ENCODE measurements at places on chromosomes 5 and 9.

DNA sequence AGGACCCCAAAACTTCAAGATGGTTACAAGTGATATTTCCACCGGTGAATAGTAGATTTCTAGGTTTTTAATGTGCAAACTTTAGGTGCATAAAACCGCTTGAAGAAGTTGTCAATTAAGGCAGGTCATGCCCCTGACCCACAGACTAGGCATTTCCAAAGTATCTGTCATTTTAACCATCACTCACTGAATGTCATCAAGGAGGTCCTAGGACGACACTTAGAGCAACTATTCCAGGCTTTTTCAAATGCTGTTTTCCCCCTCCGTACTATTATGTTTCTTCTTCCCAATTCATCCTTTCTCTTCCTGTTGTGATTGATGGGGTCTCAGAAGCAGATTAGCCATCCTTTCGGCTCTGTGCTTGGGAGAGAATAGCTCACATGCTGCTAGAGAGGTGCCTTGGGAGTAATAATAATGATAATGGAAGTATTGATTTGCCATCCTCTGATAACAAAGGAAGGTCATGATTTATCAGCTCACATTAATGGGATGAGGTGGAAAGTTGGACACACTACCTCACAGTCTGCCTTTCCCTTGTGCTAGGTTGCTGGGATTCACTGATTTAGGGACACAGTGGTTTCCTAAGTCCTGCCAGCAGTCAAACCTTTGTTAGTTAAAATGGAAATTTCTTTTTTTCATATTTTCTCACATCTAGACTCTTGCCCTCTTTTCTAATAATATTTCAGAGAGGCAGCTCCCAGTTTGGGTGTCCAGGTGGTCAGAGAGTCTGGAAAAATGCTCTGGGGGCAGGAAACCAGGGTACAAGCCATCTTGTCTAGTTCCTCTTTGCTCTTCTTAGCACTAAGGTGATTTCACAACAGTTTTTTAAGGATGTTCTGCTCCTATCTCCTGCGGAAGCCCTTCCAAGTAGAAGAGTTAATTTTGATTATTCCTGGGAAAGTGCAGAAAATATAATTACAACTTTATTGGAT, 67.0 kb downstream of the PTTG1 start:
- DNase-seq = no peak

DNA sequence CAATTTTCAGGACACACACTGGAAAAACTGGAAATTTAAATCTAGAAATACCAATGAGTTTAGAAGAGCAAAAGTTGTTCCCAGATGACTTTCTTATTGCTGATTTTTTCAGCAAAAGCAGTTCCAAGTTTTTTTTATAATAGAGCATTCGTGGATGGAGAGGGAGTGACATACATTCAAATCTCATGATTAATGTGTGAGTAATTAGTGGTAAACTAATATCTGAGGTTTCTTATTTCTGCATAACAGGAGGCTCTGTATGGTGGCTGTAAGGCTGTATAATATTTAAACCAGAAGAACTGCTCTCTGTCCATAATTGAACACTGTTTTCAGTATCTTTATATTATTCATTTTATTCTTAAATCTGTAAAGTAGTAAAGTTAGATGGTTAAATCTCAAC, 25.8 kb downstream of the LYSMD3 start:
- DNase-seq = no peak

- no peak for DNase-seq
Measured at GRCh38 chr5:58708456-58708855, 125.6 kb downstream of the RAB3C start.

DNA sequence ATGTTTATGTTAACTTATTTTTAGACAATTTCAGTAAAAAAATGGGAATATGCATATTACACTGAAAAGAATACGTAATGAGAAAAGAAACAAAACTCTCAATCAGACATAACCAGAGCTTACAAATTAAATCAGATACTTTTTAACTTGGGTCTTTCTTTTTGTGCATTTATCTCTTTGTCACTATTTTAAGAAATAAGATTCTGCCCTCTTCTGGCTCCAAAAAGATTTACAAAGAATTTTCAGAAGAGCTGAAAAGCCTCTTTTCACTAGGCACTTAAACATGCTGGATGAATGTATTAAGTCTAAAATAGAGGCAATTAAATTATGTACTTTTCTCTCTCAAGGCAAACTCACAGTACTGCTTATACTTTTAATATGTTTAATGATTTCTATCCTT, 55.5 kb downstream of the CEP120 start:
- DNase-seq = peak; percentile 8

GRCh38 chr5:151569132-151570046, 21.7 kb downstream of the FAT2 start:
- DNase-seq = no peak

DNA sequence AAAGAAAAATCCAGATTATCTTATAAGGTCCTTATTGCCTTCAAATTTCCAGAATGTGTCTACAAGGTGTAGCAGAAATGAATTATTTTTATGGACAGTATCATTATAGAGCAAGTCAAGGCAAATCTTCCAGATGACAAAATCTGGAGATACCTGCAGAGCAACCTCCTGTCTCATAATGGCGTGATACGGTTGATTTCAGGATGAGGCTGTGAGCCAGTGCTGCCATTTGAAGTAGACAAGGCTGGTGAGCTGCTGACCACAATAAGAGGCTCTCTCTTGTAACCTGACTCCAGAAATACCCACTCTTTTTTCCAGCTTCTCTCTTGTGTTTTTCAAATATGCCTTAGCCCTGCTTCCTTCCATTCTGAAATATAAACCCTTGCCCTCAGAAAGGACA, 108.2 kb downstream of the HTR1A start:
- DNase-seq = no peak

GRCh38 chr5:37641933-37642332, 197.9 kb downstream of the GDNF start:
- no peak for DNase-seq

DNA sequence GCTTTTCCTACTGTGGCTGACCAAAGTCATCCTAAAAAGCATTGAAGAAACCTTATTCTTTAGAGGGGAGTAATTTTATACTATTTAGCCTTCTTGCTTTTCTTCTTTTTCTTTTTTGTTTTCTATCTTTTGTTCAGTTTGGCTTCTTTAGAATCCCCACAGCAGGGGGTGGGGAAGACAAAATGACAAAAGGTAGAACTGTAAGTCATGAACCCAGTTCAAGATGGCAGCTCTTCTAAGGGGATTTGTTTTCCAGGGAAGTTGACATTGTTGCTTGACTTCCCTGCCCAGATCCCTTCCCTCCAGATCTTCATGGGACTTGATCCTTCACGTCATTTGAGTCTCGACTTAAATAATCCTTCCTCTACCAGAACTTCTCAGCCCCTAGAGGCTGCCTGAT, 692.4 kb upstream of the DMAC1 start:
- DNase-seq = no peak

DNA sequence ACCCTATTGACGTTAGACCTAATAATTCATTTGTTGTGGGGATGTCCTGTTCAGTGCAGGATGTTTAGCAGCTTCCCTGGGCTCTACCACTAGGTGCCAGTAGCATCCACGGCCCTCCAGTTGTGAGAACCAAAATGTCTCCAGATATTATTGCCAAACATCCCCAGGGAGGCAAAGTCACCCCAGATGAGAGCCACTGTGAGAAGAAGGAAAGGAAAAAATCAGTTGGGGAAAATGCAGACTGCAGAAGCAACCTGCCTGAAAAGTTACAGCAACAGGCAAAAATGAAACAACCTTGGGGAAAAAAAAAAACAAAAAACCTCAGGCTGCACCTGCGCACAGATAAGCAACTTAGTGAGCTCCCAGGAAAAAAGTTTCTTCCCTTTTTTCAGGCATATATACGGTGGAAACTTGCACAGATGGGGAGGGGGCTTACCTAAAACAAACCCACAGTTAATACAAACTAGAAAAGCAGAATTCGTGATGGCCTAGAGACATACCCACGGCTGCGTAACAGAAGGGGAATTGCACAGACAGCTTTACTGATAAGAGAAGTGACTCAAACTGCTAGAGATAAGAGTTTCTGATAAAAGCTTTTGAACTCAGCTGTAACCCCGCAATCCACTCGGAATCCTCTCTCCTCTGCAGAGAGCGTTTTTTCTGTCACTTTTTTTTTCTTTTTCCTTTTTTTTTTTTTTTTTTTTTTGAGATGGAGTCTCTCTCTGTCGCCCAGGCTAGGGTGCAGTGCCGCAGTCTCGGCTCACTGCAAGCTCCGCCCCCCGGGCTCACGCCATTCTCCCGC, 29.8 kb upstream of the FBP1 start:
- DNase-seq = peak; percentile 72

DNA sequence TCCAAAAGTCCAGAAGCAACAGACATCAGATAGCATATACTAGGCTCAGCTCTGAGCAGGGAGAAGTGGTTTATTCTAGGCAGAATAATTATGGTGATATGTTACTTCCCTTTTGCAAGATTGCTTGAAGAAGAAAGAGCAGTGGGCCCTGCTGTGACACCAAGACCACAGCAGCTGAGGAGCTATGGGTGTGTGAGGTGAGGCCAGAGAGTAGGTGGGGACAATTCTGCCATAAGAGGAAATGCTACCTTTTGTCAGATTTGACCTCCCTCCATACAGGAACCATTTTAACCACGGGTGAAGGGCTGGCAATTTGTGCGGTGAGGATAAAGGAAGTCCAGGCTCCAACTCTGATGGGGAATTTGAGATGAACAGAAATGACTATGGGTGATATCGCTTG, 51.3 kb downstream of the TNFSF15 start:
- DNase-seq = no peak

- DNase-seq = no peak
Measured at GRCh38 chr5:67400752-67401151, 204.2 kb upstream of the CD180 start.

- DNase-seq = no peak
Measured at GRCh38 chr9:81798606-81799005, 109.3 kb upstream of the TLE1 start.

DNA sequence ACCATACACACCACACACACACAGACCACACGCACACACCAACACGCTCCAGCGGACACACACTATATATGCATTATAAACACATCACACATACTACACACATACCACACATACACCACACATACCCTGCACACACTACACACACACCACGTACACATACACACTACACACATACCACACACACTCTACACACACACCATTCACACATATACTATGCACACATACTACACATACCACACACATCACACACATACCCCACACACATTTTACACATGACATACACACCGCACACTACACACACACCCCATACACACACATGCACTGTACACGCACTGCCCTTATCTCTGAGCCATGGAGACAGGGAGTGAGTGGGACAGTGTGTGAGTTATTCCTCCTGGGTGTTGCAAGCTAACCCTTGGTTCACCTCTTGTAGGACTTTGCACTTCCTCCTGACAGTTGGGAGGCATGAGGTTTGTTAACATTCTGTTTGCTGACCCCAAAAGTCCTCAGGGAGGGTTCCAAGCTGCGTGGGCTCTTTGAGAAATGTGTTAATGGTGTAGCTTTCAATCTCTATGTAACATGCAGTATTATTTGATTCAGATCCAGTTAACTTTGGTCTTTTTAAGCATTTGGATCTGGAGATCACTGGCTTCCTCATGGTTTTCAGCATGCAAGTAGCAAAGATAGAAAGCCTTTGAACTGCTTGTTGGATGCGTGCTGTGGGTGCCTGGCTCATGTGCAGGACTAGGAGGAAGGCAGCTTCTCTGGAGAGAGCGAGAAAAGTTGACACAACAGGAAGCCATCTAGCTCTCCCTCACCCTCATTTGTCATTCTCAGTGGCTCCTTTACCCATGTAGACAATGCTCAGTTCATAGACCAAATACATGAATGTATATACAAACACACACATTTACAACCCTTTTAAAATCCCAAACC, 13.7 kb downstream of the IL31RA start:
- DNase-seq = no peak

- DNase-seq = no peak
Measured at GRCh38 chr9:76985581-76985980, 33.9 kb upstream of the FOXB2 start.

DNA sequence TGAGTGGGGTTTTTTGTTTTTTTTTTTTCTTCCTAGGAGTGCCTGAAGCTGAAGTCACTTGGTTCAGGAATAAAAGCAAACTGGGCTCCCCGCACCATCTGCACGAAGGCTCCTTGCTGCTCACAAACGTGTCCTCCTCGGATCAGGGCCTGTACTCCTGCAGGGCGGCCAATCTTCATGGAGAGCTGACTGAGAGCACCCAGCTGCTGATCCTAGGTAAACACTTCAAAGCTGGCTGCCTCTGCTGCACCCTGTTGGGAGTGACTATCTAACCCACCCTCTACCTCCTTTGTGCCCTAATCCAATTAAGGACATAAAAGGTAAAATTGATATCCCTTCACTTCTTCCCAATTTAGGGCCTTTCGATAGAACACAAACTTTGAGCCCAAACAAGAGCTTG, 206.8 kb downstream of the SAXO1 start:
- no peak for DNase-seq

DNA sequence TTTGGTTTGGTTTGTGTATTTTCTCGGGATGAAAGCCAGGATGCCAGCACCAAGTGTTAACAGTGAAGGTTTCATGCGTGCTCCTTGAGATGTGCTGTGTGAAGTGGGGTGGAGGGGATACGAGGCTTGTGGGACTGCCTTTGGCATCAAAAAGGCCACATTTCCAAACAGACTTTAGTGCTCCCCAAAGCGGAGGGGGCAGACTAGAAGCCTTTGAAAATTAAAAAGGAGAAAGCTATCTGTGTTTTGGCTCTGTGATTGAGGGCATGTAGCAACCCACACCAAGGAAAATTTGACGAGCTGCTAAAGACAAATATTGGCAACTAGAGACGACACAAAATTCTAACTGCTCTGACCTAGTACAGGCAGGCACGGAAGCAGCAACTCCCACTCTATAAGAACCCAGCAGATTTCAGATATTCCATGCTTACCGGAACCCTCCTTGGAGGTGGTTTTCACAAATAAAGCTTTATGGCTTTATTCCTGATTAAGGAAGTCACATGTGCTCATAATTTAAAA, 154.5 kb downstream of the ARSB start:
- no peak for DNase-seq

DNA sequence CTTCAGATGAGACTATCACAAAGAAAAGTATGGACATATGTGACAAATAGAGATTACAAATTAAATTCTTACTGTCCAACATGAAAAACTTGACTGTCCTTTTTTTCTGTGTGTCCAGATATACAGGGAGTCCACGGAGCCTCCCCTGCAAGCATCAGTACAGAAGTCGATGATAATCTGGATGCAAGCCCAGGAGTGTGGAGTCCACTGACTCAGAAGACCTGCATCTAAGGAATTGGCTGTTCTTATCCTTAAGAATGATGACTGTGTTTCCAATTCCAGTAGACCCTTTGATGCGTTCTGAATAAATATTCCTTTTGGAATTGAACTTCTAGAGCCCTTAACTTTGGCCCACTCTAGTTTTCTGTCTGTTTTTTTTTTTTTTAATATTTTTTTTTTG, 56.7 kb upstream of the TAF11L2 start:
- peak; percentile 88 for DNase-seq

- no peak for DNase-seq
Measured at GRCh38 chr5:58759745-58760144, 176.9 kb downstream of the RAB3C start.

GRCh38 chr5:87944553-87945285, 323.9 kb downstream of the TMEM161B start:
- DNase-seq = no peak

Data from fibroblast of skin of right biceps (primary cell).